Cardiac septum (tissue), 1 donor: ENCODE measurements at places on chromosomes 12 and 14. TPM values are rescaled to one million over a fixed set of nuclear protein-coding genes. Genes with fewer than 3 reads are reported as not detected.
A peak's percentile ranks its signal among the peaks of the same experiment; 100 is the strongest.

PTGER2 gene
- 0.75 TPM for total RNA-seq

DNA sequence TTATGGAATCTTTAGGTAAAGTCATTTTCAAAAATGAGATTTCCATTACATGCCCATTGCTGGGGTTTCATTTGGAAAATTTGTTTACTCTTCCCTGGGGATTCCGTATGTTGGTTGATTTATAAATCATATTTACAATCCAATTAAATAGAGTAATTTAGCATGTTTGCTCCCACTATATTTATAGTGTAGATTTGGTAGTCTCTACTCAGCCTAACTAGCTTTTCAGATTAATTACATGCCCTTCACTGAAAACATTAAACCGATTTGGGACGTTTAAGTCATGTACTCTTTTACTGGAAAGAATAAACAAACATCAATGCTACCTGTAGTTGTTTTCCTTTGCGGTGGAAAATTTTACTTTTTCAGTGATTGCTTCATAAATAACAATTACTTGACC lies 10.4 kb downstream of the PAX9 start:
- no peak for DNase-seq

GRCh38 chr12:32181498-32182175 lies 75.0 kb downstream of the BICD1 start:
- no peak for DNase-seq

ZC3H10 gene
- 6.0 TPM for total RNA-seq

GRCh38 chr12:130667421-130667960 lies 48.6 kb downstream of the RIMBP2 start:
- no peak for DNase-seq

LRRC9 gene
- total RNA-seq = 0.24 TPM

FGF23 gene
- total RNA-seq = 0.46 TPM

GRCh38 chr12:25702553-25702952 lies 149.5 kb upstream of the LMNTD1 start:
- DNase-seq = no peak

GRCh38 chr12:91109148-91109564 lies 2.1 kb downstream of the LUM start:
- peak; percentile 77 for DNase-seq

DNA sequence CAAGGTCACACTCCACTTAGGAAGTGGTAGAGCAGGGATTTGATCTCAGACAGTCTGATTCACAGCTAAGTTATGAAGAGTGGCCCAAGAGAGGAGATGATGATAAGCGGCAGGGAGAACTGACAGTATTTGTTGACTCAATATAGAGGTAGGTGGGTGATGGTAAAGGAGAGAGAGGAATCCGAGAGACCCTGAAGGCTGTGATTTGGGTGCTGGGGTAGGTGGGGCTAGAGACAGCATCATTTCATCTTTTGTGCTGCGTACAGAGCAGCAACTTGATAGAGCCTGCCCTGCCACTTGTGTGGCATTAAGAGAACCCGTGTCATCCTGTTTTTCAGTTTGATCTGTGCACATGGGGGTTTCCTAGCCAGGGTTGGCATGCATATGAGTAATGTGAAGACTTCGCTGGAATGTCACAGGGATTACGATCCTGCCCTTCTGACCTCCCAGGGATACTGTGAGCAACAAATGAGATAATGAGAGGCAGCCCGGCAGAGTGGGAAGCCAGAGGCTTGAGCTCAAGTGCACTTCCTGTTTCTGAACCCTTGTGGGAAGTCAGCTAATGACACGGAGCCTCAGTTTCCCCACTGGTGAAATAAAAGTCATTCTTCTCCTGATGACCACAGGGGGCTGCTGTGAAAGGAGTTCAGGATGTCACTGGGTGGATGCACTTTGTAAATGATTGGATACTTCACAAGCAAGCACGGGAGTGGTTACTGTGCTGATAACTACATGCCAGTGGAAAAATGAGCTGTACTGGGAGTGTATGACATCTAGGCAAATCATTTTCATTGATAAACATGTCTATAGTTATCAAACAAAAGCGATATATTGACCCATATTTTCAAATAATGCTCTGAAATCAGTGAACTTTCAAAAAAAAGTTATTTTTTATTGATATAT lies 59.5 kb upstream of the IGF1 start:
- no peak for DNase-seq

- DNase-seq = no peak
Measured at GRCh38 chr12:1553536-1553935, 40.8 kb downstream of the FBXL14 start.

DNA sequence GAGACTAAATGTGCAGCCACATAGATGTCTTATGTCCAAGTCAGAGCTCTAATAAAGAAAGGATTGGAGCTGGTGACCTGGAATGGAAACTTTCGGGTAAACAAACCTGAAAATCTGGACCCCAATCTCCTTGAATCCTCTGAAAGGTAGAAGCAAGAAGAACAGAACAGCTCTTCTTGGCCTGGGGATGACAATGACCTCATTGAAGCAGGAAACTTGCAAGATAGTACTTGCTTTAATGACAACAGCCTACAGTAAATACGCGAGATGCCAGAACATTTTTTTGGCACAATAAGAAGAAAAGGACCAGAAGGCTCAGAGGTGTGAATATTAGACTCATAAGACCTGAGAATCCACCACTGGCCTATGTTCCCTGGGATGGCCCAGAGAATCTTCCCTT lies 4.1 kb upstream of the PRIMA1 start:
- DNase-seq = no peak

DNA sequence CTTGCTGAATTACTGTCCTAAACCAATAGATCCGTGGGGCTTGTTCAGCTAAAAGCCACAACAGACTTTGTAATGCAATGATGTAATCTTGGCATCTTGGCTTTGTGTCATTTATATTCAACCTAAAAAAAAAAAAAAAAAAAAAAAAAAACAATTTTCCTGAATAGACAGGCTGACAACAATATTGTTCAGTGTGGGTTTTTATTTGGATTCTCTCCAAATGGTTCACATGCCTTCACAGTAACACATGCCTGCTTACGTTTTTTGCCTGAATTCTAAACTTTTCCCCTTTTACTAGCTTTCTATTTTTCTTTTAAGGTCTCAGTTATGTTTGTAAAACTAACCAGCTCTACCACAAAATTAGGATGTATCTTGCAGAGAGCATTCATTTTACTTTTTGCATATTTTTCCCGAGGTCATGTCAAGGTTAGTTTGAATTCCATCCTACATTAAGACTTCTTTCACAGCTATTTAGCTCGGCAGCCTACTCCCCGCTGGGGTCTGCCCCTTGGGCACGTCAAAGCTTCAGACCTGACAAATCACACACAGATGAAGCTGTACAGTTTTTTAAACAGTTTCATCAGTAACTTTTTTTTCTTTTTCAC lies 213.7 kb upstream of the NPAS3 start:
- no peak for DNase-seq

SLC6A13 gene
- total RNA-seq = 6.1 TPM

- no peak for DNase-seq
Measured at GRCh38 chr12:106187155-106187789, 48.5 kb upstream of the NUAK1 start.

AKAP5 gene
- 0.51 TPM for total RNA-seq

GRCh38 chr12:79569679-79570078 lies 121.1 kb downstream of the PAWR start:
- no peak for DNase-seq

DNA sequence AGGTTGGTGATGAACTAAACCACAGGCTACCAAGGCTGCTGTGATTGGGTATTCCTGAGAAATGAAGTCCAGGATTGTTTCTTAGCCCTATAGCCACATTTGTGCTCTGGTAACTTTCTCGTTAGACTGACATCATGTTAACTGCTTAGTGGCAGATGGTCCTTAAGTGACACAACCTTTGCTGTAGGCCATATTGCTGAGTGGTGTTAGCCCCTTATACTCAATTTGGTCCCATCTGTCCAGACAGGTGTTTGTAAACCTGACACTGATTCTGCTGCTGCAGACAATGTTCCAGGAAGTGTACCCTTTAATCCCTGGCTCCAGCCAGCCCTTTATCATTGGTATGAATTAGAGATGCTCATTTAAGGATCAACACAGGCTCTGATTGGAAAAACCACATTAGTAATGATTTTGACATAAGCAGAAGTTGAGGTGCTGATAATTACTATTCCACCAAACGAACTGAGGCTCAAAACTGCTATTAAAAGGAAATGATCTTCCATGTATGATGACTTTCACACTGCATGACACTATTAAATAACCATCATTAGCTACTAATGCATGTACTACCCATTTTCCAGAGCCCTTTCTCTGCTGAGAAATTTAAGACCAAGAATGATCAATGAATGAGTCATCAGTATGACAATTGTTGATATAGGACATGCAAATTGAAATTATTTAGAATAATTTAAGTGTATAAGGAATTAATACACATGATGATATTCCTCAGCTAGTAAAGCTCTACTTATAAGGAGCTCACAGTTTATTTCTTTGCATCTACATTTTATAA lies 3.6 kb upstream of the SSTR1 start:
- no peak for DNase-seq

DNA sequence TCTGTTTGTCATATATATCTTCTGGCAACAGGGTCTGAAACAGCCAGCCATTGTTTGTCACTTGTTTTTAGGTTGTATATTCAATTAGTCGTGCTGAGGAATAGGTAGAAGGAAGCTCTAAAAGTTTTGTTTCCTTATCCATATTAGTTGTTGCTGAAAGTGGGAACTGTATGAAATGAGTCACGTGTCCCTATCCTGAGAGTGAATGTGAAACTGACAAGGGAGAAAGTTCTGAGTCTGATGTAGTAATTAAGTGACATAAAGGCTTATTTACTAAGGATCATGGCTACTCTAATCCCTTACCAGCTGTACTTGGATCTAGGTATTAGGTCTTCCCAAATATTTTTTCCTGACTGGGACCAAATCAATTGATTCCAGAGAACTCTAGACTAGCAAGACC lies 16.4 kb downstream of the FAM234B start:
- no peak for DNase-seq

- no peak for DNase-seq
Measured at GRCh38 chr14:67228325-67228984, 12.8 kb upstream of the PALS1 start.

GRCh38 chr14:67919259-67920032 lies 99.9 kb downstream of the RAD51B start:
- DNase-seq = no peak

- DNase-seq = no peak
Measured at GRCh38 chr12:96343347-96343954, 56.8 kb downstream of the CDK17 start.

- no peak for DNase-seq
Measured at GRCh38 chr12:88388566-88389540, 191.4 kb downstream of the KITLG start.

DNA sequence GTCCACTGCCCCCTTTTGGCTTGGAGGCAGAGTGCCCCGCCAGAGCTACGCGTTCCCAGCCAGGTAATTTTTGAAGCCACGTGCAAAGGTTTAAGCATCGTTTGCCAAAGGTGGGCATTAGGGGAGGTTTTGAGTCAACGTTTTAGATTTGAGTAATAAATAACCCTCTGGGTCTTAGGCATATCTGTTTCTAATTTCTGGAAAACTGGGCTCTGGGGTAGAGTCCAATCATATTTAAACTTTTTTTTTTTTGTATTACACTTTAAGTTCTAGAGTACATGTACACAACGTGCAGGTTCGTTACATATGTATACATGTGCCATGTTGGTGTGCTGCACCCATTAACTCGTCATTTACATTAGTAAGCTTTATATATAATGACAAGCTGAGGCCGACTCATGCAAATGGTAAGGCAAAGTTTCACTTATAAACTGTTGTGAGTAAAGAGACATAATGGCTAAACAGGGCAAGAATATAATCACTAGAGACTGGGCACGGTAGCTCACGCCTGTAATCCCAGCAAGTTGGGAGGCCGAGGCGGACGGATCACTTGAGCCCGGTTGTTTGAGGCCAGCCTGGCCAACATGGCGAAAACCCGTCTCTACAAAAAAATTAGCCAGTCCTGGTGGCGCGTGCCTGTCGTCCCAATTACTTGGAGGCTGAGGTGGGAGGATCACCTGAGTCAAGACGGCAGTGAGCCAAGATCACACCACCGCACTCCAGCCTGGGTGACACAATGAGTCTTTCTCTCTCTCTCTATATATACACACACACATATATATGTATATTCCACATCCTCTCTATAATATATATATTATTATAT lies 491 bp upstream of the NR2C1 start:
- DNase-seq = no peak

AQP6 gene
- not detected for total RNA-seq

DNA sequence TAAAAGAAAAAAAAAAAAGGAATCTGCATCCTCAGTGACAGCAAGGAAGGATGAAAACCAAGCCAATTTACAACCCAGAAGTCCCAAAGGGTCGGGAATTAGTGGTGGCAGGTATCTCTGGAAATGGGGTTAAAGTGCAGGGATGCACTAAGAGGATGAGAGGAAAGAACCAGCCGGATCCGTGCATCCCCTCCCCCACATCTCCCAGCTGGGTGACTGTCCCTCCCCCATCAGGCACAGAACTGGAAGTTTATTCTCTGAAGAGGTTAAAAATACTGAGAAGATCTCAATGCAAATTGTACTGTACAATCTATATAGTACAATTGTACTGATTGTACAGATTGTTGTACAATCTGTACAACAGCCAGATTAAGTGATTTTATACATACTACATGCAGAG lies 15.4 kb downstream of the CLMN start:
- no peak for DNase-seq

GRCh38 chr14:55851301-55851700 lies 266.9 kb upstream of the PELI2 start:
- no peak for DNase-seq

DDHD1 gene
- total RNA-seq = 8.3 TPM

GRCh38 chr12:54270345-54270744 lies 9.6 kb downstream of the CBX5 start:
- no peak for DNase-seq

DNA sequence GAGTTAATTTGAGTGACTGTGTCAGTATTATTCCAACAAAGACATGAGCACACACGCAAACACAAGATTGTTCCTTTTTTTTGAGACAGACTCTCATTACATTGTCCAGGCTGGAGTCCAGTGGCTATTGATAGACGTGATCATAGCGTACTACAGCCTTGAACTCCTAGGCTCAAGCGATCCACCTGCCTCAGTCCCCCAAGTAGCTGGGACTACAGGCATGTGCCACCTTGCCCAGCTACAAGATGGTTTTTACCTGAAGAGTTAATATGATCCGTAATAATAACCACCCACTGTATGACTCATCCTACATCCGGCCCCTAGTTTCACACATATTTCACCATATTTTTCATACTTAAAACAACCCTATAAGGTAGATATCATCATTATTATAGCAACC lies 26.8 kb downstream of the BCAT1 start:
- DNase-seq = no peak

DNA sequence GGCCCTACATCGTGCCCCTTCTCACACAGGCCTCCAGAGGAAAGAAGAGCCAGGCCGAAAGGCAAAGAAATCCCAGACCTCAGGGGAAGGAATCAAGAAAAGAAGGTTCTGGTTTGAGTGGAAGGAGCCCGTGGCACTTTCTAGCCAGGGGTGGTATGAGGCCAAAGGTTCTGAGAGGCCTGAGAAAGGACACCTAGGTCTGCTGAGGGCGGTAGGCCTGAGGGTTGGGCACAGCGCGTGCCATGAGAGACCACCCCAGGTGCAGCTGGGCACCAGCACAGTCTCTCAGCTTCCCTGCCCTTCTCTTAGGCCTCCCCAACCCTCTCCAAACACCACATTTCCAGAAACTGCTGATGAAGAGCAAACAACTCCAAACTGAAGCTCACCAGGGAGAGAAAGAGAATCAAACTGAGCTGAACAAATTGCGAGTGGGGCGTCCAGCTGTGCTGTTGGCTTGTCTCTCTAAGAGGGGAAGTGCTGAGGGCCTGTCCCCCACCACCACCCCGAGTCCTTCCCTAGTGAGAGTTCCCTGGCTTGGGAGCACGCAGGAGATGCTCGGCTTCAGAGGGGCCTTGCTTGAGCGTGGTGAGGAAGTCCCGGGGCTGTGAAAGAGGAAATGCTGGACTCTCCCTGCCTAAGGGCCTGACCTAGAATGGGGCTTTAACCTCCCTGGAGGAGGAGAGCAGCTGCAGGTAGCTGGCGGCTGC lies 184.8 kb downstream of the ZFP36L1 start:
- peak; percentile 83 for DNase-seq
